ENCODE measurements at places on chromosomes 11 and 22.

GRCh38 chr11:126363706-126364248 lies 8.3 kb downstream of the ST3GAL4 start:
- no peak for DNase-seq

DNA sequence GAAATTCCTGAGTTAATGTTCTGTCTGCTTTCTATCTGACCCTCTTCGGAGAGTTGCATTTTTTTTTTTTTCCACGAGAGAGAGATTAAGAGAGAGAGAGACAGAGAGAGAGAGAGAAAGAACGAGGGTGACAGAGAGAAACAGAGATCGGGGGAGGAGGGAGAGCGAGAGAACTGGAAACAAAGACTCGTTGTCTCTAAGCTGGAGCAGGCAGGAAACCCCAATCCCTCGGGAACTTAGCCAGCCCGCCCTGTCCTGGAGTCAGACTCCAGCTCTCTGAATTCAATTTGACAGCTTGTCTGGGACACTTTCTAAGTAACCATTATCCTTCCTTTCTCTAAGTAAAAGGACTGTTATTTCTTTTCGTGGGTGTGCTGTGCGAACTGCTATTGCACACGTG lies 76.9 kb downstream of the KCNJ1 start:
- DNase-seq = no peak

- DNase-seq = peak; percentile 78
Observed at GRCh38 chr22:30920407-30920806, 48.2 kb downstream of the MORC2 start.

- no peak for DNase-seq
Observed at GRCh38 chr11:116791813-116792143, at the start of gene APOA5. TSS of gene APOA5 (minus strand) at chr11:116791879. CDS start at chr11:116791860, 19 bp downstream.

DNA sequence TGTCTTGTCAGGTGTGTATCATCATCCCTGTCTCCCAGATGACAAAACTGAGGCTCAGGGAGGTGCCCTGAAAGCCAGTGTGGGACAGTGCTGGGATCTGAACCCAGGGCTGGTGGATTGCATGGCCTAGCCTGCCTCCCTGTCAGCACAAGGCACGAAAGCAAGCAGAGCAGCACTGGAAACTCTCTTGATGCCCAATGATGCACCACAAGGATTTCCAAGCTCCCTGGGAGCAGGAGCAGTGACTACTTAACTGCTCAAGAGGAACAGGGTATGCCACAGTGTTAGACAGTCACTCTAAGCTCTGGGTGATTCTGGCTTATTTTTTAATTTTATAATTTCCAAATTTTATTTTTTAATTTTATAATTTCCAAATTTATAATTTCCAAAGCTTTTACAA lies 9.0 kb downstream of the ZC3H7B start:
- no peak for DNase-seq

- DNase-seq = peak; percentile 70
Observed at GRCh38 chr11:18650859-18651557, 16.9 kb upstream of the SPTY2D1 start.

- DNase-seq = no peak
Observed at GRCh38 chr22:48561676-48562075, 1266.0 kb downstream of the BRD1 start.

DNA sequence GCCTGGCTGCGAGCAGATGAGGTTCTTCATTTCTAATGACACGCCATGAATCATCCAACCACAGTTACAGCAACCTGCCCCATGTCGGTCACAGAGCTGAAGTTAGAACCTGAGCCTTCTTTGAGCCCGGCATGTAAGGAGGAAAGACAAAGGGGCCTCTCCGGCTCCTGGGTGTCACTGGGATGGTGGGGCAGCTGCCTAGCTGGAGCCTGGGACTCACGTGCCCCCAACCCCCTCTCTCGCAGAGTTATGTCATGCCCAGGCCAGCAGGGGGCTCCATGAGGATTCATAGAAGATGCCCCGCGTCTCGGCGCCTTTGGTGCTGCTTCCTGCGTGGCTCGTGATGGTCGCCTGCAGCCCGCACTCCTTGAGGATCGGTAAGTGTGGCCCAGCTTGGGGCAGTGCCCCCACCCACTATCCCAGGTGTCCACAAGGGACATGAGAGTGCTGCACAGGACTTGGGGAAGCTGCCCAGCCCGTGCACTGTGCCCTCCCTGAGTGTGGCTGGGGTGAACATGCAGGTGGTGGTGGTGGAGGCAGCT lies 148.5 kb downstream of the GRIK4 start:
- no peak for DNase-seq

GRCh38 chr11:27721264-27722116 lies 21.2 kb upstream of the BDNF start:
- no peak for DNase-seq

DNA sequence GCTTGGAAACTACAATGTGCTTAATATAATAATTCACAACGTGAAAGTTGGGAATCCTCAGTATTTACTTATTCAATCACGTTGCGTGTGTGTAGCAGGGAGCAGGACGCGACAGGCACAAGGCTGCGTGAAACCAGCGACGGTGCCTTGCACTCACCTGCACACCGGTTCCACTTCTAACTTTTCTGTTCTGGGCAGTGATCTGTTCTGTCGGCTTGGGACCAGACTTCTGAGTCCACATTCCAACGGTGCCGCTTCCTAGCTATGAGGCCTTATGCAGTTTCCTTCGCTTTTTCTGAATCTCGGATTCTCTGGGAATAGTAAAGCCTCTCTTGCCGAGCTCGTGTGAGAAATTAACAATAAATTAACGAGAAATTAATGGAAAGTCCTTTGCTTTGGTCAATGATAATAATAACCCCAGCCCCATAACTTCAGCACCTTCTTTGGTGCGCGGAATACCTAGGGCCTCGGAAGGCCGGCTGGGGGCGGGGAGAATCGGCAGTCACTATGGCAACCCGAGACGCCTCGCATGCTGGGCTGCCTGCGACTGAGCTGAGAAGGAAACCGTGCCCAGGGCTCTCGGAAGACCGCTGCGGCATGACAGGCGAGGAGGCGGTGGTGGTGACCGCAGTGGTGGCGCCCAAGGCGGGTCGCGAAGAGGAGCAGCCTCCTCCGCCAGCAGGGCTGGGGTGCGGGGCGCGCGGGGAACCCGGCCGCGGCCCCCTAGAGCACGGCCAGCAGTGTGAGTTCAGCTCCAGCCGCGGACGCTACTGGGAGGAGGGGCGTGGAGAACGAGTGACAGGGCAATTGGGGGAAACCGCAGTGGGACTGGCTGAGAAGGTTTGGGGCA lies at the start of gene C11orf97:
Gene C11orf97, plus strand, starts transcription at position 530 of the 850 bp plus-strand sequence. Its CDS starts 68 bp downstream, at position 598.
- DNase-seq = peak; percentile 57

- no peak for DNase-seq
Observed at GRCh38 chr11:131987703-131988102, 617.3 kb downstream of the NTM start.

GRCh38 chr11:7381937-7382336 lies 103.4 kb upstream of the OLFML1 start:
- DNase-seq = no peak

DNA sequence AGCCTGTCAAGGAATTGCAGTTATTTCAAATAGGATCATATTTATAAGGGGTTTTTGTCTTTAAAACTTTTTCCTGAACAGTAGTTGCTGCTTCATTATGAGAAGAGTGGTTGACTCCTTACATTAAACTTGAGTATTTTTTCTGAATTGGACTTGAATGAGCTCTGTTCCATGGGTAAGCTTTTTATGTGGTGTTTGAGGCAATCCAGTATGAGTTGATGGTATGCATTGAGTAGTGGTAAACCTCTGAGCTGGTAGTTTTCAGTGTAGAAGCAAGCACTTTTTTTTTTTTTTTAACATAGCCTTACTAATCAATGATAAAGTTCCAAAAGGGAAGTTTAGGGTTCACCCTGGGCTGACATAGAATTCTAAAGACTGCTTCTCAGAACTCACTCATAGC lies 3.4 kb downstream of the KMT2A start:
- DNase-seq = no peak

GRCh38 chr11:13462311-13462900 lies 616 bp downstream of the BTBD10 start:
- DNase-seq = peak; percentile 20

- DNase-seq = no peak
Observed at GRCh38 chr11:105073456-105074165, 28.5 kb upstream of the CARD16 start.

- DNase-seq = no peak
Observed at GRCh38 chr11:31089117-31089516, 280.4 kb downstream of the DCDC1 start.

GRCh38 chr22:42635531-42635930 lies 4.9 kb downstream of the ATP5MGL start:
- DNase-seq = no peak

DNA sequence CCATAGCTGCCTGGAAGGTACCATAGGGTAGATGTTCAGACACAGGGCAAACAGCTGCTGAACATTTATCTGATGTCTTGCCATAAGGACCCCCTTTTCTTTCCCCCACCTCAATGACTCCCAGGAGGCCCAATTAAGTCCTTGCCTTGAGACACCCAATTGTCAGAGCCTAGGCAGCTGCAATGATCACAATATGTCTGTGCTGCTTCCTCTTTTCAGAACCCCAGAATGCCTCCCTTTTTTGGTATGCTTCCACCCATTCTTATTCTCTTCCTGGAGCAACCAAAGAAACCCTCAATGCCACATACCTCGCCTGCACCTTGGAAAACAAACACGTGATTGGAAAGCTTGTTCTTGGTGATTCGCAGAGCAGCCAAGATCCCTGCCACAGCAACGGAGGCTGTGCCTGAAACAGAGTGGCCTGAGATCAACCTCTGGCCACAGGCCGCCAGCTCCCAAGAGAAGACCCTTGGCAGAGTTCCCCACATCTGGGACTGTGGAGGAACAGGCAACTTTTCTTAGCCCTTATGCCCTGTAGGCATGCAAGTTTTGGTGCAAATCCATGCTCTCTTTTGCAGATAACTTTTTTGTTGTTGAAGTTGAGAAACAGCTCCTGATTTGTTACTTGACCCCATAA lies 75.4 kb downstream of the CCDC81 start:
- no peak for DNase-seq

DNA sequence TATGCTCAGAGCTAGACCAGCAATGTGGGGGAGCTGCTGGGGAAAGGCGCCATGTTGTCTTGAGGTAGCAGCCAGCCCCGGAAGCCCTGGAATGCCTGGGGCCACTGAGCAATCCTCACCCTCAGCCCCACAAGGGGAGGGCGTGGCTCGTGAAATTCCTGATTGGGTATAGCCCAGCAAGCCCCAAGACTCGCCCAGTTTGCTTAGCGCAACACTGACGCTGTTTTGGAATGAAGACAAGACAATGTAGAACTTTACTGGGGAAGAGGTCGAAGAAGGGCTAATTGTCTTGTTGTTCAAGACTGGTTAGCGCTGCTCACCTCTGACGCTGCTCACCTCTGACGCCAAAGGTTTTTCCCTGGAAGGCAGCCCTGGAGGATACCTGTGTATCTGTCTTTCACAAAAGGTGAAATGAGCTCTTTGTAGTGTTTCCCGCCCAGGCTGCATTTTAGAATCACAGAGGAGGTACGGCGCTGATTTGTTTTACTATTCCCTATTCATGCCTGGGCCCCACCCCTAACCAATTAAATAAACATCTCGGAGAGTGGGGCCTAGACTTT lies 47.6 kb downstream of the ST3GAL4 start:
- no peak for DNase-seq

- no peak for DNase-seq
Observed at GRCh38 chr11:131449036-131450019, 78.9 kb downstream of the NTM start.

GRCh38 chr11:108027057-108027456 lies 18.4 kb downstream of the CUL5 start:
- DNase-seq = no peak

DNA sequence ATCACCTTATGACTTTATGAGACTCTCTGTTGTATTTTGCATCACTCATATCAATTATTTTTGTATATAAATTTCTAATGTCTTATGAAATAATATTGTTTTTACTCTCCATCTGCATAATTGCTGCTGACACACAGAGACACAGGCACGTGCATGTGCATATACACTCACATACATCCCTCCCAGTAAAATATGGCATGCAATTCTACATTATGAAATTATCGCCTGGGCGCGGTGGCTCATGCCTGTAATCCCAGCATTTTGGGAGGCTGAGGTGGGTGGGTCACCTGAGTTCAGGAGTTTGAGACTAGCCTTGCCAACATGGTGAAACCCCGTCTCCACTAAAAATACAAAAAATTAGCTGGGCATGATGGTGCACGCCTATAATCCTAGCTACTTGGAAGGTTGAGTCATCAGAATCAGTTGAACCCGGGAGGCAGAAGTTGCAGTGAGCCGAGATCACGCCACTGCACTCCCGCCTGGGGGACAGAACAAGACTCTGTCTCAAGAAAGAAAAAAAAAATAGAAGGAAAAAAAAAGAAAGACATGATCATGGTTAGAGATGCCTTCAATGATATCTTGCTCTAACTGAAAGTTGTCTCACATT lies 96.7 kb upstream of the LUZP2 start:
- DNase-seq = no peak
